ENCODE measurements at places on chromosomes 7 and 10.

GRCh38 chr10:107728807-107729206 is 564.3 kb upstream of the SORCS1 start:
- DNase-seq = no peak

DNA sequence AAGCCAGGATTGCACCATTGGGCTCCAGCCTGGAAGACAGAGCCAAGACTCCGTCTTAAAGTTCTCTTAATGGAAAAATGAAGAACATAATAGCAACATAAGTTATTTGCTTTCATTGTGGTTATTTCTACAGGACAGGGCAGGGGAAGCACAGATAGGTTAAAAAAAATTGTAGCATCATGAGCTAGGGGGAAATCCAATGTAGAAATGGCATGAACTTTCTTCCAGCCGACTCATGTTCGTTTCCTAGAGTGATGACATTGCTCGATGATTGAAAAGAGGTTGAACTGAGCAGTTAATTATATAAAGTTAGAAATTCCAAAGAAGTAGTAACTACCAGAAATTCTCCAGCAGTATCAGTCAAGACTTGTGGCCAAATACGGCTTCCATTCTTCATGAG is 64.9 kb downstream of the DAGLB start:
- DNase-seq = peak; percentile 32

DNA sequence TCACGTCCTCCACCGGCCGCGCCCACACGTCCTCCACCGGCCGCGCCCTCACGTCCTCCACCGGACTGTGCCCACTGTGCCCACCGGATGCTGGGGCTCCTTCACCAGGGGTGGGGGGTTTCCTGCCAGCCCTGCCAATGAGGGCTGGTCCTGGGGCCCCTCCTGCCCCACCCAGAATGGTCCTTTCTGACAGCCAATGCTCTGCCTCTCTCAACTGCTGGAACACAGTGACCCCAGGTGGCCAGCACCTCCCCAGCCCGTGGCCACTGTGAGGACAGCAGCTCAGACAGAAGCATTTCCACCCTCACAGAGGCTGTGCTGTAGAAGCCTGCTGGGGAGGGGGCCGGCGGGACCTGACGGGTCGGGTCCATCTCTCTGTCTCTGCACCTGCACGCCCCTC is 90.1 kb upstream of the DNAAF5 start:
- DNase-seq = peak; percentile 62

GRCh38 chr10:33616956-33617355 is 282.5 kb upstream of the NRP1 start:
- DNase-seq = no peak

GRCh38 chr10:71964098-71964742 is at the start of gene CHST3:
TSS of gene CHST3 (plus strand) at chr10:71964395. CDS start at chr10:72005843, 41,448 bp downstream.
- DNase-seq = peak; percentile 60

DNA sequence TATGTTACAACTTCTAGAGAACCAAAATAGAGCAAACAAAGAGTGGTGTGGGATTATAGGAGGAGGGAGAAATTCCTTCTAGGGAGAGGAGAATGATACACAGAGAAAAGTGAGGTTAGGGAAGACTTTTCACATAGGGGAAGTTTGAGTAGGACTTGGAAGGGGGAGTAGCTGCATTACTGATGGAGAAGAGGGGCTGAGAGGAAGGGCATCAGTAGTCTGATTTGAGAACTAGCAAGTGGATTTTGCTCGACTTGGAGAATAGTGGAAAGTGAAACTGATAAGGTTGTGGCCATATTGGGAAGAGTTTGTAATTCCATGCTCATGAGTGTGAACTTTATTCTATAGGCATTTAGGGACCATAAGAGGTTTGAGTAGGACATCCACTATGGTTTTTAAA is 6.1 kb downstream of the NRF1 start:
- DNase-seq = no peak

- DNase-seq = no peak
Observed at GRCh38 chr10:115972426-115972825, 300.6 kb downstream of the GFRA1 start.

GRCh38 chr10:89470628-89471027 is 56.3 kb downstream of the IFIT5 start:
- DNase-seq = no peak

DNA sequence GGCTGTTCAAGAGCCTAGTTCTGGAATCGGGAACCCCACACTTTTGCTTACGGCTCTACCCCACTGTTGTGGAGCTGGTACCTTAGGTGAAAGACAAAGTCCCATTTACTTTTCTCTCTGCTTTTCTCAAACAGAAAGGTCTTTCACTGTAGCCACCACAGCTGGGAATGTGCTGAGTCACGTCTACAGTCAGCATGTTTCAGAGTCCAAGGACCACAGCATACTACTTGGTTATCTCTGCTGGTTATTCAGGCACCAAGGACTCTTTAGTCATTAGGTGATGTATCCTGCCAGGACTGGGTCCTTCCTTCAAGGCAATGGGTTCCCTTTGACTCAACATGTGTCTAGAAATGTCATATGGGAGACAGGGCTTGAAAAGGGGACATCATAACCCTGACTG is 266.8 kb upstream of the STEAP1 start:
- peak; percentile 21 for DNase-seq

DNA sequence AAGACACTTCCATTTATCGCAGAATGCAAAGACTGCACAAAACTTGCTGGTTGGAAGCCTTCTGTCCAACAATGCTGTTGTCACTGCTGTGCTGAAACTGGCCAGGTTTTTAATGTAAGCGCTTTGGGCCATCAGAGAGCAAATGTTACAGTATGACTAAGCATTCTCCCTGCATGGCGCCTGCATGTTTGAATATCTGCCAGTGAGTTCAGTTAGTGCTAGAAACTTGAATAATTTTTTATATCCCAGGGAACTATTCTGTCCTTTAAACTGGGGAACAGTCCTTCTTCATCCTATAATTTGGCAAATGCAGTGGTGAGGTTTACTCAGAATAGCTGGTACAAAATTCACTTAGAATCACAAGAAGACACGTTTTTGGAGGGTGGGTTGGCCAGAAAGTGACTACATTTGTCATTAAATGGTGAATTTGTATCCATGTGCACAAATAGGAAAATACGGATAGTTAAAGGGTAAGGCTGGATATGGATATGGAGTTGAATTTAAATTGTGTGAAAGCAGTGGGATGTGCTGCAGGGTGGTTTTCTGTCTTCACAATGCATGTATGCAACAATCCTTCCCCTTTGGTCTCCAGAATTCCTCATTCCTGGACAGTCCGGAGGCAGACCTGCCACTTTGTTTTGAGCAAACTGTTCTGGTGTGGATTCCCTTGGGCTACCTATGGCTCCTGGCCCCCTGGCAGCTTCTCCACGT is 1.7 kb downstream of the ABCC2 start:
- DNase-seq = peak; percentile 59

DNA sequence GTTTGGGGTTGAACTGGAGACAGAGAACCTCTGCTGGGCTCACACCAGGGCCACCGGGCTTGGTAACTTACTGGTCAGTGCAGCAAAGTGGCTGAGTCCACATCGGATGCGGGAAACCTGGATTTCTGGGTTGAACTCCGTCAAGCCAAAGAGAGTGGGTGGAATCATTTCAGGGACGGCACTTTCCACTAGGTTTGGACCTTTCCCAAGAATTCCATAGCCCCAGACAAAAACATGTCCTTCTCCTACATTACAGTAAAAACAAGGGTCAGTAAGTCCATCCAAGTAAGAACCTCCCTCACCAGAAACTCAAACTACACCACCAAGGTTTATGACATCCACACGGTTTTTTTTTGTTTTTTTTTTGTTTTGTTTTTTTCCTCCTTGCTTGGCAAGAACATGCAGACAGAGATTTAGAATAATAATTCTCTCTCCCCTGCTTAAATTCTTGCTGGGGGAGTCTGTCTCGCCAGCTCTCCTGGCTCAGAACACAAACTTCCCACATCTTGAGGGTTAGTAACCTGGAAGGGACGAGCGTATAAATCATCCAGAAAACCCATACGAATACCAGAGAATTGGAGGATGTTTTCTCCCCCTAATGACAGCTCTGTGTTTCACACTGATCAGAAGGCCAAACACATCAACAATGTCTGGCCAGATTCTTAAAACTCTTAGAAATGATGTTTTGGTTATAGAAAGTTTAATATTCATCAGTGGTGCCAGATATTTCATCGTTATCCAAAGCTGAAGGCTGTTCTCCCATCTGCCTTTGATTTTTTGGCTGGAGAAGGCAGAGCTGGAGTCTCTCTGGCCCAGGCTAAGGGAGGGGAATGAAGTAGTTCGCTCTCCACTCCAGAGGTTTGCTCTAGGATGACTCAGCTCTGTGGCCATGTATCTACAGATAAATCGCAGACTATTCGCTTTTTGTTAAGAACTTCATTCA is 17.5 kb downstream of the RCC1L start:
- no peak for DNase-seq

- DNase-seq = no peak
Observed at GRCh38 chr7:23925088-23925487, 215.1 kb downstream of the STK31 start.

GRCh38 chr7:74587435-74588126 is 69.9 kb upstream of the GTF2I start:
- peak; percentile 99 for DNase-seq

DNA sequence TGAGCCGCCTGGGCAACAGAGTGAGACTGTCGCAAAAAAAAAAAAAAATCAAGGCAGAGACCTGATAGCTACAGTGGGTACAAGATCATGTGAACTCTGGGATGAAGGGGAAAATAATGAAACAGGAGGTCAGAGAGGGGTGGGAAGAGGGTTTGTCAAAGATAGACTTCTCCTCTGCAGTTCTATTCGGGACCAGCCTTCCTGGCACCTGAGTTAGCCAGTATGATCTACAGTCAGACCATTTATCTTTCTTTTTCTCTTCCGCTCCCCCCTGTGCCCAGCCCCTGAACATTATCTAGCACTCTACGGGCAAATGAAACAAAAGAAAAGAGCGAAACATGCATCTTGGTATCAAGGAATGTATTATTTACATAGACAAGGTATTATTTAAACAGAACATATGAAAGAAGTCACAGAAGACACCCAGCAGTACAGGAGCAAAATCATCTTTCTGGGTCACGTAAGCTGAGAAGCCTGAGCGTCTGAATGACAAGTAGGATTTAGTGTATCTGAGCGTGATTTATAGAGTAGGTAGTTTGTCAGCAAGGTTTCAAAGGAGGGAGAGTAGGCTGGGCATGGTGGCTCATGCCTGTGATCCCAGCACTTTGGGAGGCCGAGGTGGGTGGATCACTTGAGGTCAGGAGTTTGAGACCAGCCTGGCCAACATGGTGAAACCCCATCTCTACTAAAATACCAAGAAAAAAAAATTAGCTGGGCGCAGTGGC is 109.0 kb downstream of the PRKCQ start:
- DNase-seq = no peak

DNA sequence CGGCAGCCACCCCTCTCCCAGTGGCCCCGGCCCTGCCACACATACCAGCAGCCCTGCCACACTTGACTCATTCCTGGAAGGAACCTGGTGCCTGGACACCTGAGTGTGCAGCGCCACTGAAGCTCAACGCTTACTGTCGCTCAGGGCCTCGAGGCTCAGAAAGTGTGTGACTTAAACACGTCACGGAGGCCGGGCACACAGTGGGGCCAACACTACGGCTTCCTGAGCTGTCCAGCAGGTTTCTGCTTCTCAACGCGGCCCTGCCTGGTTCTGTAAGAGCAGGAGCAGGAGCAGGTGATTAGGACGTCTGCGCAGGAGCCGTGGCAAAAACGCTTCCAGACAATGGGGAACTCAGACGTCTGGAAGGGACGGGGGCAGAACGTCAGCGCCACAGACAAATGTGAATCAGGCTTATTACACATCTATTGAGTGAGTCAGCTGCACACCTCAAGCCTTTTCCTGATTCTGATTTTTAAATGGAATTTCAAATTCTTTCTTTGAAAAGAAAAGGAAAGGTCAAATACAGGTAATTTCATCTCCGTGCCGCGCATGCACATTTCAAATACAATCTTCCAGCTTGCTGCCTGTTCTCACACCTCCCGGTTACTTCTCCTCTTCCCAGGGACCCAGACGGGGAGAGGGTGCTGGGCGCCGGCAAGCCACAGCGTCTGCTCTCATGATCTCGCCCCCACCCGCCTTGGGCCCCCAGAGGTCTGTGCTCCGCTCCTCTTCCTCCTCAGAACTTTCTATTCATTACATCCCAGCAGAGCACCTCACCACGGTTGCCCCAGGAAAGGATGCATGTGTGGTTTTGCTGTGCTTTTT is 66.6 kb downstream of the ADARB2 start:
- no peak for DNase-seq

- no peak for DNase-seq
Observed at GRCh38 chr10:69465457-69466157, 14.3 kb downstream of the TSPAN15 start.

- DNase-seq = no peak
Observed at GRCh38 chr10:103968441-103969391, 1.8 kb downstream of the SLK start.

GRCh38 chr7:118696879-118697278 is 472.4 kb downstream of the ANKRD7 start:
- DNase-seq = no peak

GRCh38 chr7:4127909-4128560 is 554.1 kb upstream of the FOXK1 start:
- DNase-seq = no peak

DNA sequence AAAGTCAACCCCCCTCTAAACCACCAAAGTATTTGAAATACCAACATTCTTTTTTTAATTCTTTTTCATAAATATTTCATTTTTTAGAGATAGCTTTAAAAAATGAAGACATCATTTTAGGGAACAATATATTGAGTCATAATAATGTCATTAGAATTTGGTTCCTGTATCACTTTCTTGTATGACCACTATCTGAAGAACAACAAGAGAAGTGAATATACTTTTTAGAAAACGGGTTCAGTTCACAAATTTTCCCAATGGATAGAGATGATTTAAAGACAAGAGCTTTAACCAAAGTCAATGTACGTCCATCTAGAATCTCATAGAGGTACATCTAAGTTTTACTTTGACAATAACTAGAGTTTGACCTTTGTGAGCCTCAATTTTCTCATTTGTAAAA is 48.2 kb downstream of the CUBN start:
- no peak for DNase-seq

GRCh38 chr10:125151170-125151552 is 9.2 kb downstream of the CTBP2 start:
- DNase-seq = no peak

DNA sequence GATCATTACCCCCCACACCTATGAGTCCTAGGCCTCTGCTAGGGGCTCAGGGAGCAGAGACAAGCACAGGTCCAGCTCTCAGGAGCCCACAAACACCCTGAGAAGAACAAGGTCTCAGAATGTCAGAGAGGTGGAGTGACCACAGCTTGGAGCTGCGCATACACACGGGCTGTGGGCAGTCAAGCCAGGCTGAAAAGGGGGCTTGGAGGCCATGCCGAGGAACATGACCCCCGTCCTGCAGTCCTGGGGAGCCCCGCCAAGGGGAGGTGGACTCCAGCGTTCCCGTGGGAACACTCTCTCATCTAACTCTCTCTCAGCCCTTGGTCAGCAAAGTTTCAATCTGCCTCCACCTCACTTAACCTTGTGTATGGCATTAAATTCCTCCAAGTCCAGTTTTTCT is 7.8 kb upstream of the MMP21 start:
- DNase-seq = no peak

GRCh38 chr10:31705136-31705535 is 223.5 kb downstream of the ARHGAP12 start:
- DNase-seq = no peak
